ENCODE measurements at places on chromosomes 11 and 22.
A peak's percentile ranks its signal among the peaks of the same experiment; 100 is the strongest.

GRCh38 chr22:31046539-31047226 lies 34.4 kb upstream of the SMTN start:
- H3K4me1 ChIP-seq, result peaks cover 5% of the 10 kb centered on the region
- H3K27me3 ChIP-seq, result no peaks in the 10 kb centered on the region
- no peak overlapping the region for H3K4me3 ChIP-seq
- H3K27ac ChIP-seq, result no peak overlapping the region
- no peak for DNase-seq

DNA sequence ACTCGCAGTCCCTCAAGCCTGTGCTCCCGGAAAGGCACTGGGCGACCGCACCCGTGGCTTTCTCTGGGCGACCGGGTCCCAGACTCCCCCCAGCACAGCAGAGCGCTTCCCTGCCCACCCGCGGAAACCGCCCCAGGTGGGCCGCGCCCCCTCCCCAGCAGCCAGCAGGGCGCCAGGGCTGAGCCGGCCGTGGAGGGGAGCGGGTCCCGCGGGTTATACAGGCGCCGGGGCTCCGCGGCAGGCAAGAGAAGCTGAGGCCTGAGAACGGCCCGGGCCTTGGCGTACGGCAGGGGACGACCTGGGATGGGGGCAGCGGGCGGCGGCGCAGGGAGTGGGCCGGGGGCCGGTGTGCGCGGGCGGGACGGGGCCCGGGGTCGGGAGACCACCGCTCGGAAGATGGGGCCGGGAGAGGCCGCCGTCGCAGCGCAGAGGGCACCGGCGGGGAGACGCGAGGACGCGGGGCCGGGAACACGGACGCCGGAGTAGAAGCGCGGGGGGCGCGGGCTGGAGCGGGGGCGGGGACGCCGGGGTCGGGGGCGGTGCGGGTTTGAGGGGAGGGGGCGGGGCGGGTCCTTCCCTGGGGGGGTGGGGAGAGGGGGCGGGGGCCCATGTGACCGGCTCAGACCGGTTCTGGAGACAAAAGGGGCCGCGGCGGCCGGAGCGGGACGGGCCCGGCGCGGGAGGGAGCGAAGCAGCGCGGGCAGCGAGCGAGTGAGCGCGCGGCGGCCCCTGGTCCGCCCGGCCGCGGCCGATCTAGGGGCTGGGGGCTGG lies at the start of gene MDK:
Gene MDK (plus strand): TSS at position 622 of the 771 bp plus-strand sequence. CDS start 389 bp downstream, outside the sequence.
- H3K27me3 ChIP-seq, result no peaks in the 10 kb centered on the region
- peak; percentile 49 for DNase-seq
- peak within 1 kb of the TSS; percentile 100 for H3K27ac ChIP-seq

DNA sequence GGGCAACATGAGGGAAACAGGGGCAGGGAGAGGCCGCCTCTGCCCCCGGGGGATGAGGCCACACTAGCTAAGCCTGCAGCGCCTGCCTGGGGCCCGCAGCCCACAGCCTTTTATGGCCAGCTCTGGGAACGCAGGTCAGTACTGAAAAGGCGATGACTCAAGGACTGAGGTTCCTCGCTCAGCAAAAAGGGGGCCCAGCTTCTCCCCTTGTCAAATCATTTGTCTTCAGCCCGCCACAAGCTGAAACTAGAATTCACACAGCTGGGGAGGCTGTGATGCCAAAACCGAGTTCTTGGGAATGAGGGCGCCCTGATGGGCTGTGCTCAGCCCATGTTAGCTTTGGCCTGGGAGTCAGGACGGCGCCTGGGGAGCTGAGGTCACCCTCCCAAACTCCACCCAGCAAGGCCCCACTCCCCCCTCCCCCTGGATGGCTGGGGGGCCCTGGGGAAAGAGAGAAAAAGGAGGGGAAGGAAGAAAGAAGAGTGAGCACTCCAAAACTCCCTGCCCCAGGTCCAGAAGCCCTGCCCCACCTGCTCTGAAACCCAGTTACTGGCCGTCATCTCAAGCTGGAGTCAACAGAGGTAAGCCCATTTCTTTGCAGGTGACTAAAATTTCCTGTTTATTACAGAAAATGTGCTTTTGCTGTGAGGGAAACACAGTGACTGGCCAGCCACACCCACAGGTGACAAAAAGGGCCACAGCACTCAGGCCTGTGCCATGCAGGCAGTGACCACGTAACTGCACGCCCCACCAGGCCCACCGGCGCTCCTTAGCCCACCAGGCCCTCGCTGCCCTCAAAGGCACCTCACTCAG lies 13.7 kb downstream of the EHD1 start:
- H3K27ac ChIP-seq, result peak overlapping the region; percentile 25
- H3K27me3 ChIP-seq, result no peaks in the 10 kb centered on the region
- peaks cover 35% of the 10 kb centered on the region for H3K36me3 ChIP-seq
- DNase-seq, result peak; percentile 94
- H3K4me1 ChIP-seq, result peaks cover 38% of the 10 kb centered on the region

DNA sequence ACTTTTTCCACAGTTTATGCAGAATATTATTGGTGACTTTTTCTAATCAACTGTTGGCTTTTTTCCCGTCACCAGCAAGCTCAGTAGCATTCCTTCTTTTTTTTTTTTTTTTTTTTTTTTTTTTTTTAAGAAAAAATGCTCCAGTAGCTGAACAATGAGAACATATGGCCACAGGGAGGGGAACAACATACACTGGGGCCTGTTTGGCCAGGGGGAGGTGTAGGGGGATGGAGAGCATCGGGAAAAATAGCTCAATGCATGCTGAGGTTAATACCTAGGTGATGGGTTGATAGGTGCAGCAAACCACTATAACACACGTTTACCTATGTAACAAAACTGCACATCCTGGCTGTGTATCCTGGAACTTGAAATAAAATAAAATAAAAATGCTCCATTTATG lies 82.5 kb downstream of the ARHGAP42 start:
- H3K4me1 ChIP-seq, result no peaks in the 10 kb centered on the region
- no peaks in the 10 kb centered on the region for H3K27me3 ChIP-seq
- no peak overlapping the region for H3K4me3 ChIP-seq
- no peak for DNase-seq
- no peak overlapping the region for H3K27ac ChIP-seq
- H3K36me3 ChIP-seq, result no peaks in the 10 kb centered on the region

- no peak for DNase-seq
- H3K4me1 ChIP-seq, result peaks cover 23% of the 10 kb centered on the region
- peak overlapping the region; percentile 24 for H3K27ac ChIP-seq
- H3K36me3 ChIP-seq, result no peaks in the 10 kb centered on the region
- no peaks in the 10 kb centered on the region for H3K27me3 ChIP-seq
- no peak overlapping the region for H3K4me3 ChIP-seq
Observed at GRCh38 chr11:79081471-79082031, 359.3 kb downstream of the TENM4 start.

GRCh38 chr11:47593492-47593933 lies 698 bp downstream of the C1QTNF4 start:
- DNase-seq, result no peak
- no peaks in the 10 kb centered on the region for H3K36me3 ChIP-seq

- H3K27me3 ChIP-seq, result no peaks in the 10 kb centered on the region
- H3K36me3 ChIP-seq, result no peaks in the 10 kb centered on the region
- H3K4me1 ChIP-seq, result peaks cover 3% of the 10 kb centered on the region
Observed at GRCh38 chr11:43639920-43640319, 40.6 kb upstream of the HSD17B12 start.

GRCh38 chr11:35629914-35630313 lies 11.7 kb downstream of the FJX1 start:
- no peaks in the 10 kb centered on the region for H3K36me3 ChIP-seq
- no peak overlapping the region for H3K27ac ChIP-seq
- no peak overlapping the region for H3K4me3 ChIP-seq
- DNase-seq, result peak; percentile 94
- H3K4me1 ChIP-seq, result peaks cover 3% of the 10 kb centered on the region

GRCh38 chr11:69066122-69067112 lies 17.7 kb downstream of the TPCN2 start:
- H3K27me3 ChIP-seq, result no peaks in the 10 kb centered on the region
- no peaks in the 10 kb centered on the region for H3K4me1 ChIP-seq
- DNase-seq, result no peak
- H3K27ac ChIP-seq, result no peak overlapping the region

- H3K27me3 ChIP-seq, result no peaks in the 10 kb centered on the region
- H3K36me3 ChIP-seq, result no peaks in the 10 kb centered on the region
- no peak for DNase-seq
- no peak overlapping the region for H3K4me3 ChIP-seq
Observed at GRCh38 chr11:43872995-43873394, 7.6 kb upstream of the ALKBH3 start.

DNA sequence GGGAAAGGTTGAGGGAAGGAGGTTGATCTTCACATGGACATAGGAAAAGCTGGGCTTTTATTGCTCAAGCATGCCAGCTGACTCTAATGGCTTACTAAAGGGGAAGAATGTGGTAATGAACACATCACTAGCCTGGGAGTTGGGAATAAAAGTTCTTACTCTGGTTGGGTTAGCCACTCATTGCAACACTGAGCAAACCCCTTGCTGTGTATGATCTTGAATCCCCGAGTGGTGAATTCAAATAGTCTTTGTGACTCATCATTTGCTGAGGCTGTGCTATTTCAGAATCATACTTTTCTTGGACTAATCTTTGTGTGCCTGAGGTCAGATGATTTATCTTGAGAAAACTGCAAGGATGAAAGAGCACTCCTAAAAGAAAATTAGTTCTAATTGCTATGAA lies 304.1 kb upstream of the ANO5 start:
- H3K4me1 ChIP-seq, result no peaks in the 10 kb centered on the region
- H3K36me3 ChIP-seq, result no peaks in the 10 kb centered on the region
- H3K27ac ChIP-seq, result no peak overlapping the region
- H3K27me3 ChIP-seq, result no peaks in the 10 kb centered on the region
